HL-60 (cell line): ENCODE measurements at places on chromosomes 5 and 9.

DNA sequence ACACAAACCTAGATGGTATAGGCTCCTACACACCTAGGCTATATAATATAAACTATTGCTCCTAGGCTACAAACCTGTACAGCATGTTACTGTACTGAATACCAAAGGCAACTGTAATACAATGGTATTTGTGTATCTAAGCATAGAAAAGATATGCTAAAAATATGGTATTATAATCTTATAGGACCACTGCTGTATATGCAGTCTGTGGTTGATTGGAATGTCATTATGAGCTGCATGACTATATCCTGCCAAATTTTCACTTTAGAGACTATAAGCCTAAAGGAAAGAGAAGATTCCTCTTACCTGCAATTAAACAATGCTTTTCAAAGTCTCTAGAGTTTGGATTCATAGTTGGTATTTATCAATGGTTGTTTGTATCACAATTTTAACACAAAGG lies 24.7 kb upstream of the ACOT12 start:
- no peak for DNase-seq

DNA sequence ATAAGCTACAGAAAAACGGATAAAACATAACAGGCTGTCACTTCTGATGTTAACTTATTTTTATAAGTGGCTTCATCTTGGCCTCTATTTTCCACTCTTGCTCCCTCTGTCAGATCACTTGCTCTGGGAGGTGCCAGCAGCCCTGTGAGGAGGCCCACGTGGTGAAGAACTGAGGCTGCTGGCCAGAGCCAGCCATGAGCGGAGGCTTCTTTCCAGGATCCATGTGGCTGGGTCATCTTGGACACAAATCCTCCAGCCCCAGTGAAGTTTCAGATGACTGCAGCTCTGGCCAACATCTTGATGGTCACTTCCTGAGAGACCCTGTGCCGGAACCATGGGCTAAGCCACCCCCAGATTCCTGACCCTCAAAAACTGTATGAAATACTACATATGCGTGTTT lies 7.5 kb upstream of the CMBL start:
- no peak for DNase-seq

- DNase-seq, result no peak
Observed at GRCh38 chr9:123957168-123957721, 27.3 kb upstream of the DENND1A start.

- DNase-seq, result no peak
Observed at GRCh38 chr9:97441729-97442128, 29.8 kb downstream of the TDRD7 start.

DNA sequence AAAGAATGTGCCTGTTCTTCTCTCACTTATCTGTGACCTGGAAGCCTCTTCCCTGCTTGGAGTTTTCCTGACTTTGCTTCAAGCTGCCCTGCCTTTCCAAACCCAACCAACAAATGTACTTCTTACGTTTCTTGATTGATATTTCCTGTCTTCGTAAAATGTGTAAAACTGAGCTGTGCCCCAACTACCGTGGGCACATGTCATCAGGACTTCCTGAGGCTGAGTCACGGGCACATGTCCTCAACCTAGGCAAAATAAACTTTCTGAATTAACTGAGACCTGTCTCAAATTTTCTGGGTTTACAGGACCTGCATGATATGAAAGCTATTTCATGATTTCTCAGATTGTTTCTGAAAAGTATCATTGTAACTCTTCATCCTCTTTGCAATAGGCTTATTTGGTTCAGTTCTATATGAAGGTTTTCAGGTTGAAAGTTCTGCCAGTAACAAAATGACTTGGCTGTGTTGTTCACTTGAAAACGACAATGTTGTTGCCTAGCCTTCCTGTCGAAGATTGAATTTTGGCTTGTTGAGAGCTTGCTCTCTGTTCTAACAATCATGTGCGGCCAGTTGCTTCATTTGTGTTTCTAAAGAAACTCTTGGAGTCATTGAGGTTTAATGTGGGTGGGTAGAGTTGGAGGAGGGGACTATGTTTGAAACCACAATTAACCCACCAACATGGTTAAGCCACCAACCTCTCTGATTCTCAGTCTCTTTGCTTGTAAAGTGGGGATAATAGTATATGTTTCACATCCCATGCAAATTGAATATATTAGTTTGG lies 145.6 kb downstream of the FBXL7 start:
- no peak for DNase-seq

- no peak for DNase-seq
Observed at GRCh38 chr9:75588808-75589207, 301.7 kb upstream of the PCSK5 start.

DNA sequence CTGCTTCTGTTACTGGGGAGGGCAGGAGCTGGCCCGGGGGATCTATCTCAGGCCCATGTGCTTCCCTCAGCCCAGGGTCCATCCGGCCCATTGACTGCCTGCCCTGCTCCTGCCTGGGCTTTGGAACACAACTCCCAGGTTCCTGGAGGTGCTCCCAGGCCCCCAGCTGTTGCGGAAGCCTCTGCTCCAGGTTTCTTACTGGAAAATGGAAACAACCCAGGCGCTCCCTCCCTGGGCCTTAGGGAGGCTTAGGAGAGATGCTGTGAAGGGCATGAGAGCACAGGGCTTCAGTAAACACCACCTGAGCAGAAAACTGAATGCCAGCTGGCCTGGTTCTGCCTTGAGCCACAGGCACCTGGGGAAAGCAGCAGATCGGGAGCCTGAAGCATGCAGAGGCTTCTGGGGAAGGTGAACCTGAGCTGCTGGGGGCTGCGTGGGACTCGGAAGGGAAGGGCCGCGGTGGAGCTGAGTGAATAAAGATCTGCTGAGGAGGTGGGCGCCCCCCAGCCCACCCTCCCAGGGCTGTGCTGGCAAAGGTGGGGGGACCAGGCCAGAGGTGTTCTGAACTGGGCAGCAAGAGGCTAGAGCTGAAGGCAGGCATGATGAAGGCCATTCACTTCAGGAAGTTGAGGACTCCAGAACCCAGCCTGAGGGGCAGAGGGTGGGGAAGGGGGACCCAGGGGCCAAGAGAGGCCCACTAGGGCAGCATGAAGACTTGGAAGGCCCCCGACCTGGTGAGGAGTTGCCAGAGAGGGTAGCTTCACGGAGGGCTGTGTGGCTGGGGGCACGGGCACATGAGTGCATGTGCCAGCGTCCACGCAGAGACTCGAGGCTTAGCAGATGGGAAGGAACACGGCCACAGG lies 64.8 kb downstream of the SHB start:
- DNase-seq, result no peak

DNA sequence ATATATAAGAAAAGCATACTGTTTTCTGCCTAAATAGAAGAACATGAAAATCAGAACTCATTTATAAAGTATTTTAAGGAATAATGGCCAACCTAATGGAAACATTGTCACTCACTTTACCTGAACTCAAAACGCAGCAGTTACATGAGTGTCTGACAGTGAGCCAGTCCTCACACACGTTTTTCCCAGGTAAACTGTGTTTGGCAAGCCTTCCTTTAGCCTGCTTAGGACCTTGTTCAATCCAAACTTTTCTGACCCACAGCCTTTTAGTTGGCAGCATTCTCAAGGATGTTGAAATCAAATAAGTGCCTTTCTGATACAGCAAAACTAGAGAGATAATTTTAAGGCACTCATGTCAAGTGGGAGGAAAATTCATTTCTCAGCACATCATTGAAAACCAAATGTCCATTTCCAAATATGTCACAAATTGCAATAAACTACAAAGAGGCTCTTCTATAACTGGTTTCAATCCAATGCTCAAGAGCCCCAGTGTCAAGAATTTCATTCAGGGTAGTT lies 83.5 kb upstream of the SPDL1 start:
- no peak for DNase-seq

GRCh38 chr5:141617128-141617527 lies 1.7 kb downstream of the DIAPH1 start:
- no peak for DNase-seq

GRCh38 chr9:114172981-114173833 lies 17.9 kb downstream of the COL27A1 start:
- DNase-seq, result no peak

- no peak for DNase-seq
Observed at GRCh38 chr5:133317558-133317957, 265.7 kb downstream of the HSPA4 start.

DNA sequence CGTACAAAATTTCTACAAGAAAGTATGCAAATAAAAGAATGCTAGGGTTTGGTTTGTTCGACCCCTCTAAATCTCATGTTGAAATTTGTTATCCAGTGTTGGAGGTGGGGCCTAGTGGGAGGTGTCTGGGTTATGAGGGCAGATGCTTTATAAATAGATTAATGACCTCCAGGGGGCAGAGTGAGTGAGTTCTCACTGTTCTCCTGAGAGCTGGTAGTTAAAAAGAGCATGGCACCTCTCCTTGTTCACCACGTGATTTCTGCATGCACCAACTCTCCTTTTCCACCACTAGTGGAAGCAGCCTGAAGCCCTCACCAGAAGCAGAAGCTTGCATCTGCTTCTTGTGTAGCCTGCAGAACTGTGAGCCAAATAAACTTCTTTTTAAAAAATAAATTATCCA lies 50.4 kb upstream of the FAM170A start:
- peak; percentile 22 for DNase-seq

GRCh38 chr5:138649775-138650174 lies 74.6 kb upstream of the HSPA9 start:
- DNase-seq, result no peak

DNA sequence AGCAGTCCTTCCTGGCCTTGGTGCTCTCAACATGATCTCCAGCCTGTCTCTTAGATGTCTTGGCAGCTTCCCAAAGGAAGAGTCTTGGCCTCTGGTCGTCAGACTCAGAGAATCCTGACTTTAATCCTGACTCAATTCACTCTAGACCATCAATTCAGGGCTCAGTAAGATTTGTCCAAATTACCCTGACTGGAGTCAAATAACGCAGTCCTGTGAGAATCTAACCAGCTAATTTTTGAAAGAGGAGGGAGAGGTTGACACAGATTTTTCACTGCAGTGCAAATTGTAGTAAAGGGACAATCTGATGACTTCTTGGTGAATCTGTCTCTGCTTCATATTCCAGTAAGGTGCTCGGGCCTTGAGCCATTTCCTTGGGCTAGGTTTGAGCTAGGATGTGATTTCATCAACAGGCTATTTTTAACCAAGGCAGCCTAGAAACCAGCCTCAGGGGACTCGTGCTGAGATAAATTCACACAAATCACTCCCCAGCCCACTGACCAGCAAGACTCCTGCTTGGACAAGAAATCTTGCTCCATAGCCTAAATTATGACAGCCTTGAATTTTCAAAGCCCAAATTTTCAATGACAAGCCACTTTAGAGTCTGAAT lies 257.4 kb downstream of the ENC1 start:
- no peak for DNase-seq

DNA sequence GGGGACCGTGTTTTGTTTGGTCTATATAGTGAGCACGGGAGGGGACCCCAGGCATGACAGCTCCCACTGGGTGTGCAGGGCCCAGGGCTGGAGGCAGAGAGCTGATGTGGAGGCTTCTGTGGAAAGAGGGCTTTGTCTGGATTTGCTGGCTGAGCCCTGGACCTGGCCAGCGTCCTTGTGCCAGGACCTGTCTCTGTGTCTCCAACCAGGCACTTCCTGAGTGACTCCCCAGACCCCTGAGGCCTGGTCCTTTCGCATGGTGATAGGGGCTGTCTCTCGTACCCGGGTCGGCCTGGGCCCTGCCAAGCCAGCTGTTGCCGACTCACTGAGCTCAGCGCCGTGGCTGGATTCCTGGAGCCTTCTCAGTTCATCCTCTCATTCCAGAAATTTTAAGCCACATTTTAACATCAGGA lies 77.6 kb downstream of the ADAMTS2 start:
- no peak for DNase-seq

GRCh38 chr9:37452611-37453010 lies 12.6 kb downstream of the ZBTB5 start:
- DNase-seq, result no peak

GRCh38 chr5:66241136-66241825 lies 97.2 kb downstream of the SREK1 start:
- no peak for DNase-seq

DNA sequence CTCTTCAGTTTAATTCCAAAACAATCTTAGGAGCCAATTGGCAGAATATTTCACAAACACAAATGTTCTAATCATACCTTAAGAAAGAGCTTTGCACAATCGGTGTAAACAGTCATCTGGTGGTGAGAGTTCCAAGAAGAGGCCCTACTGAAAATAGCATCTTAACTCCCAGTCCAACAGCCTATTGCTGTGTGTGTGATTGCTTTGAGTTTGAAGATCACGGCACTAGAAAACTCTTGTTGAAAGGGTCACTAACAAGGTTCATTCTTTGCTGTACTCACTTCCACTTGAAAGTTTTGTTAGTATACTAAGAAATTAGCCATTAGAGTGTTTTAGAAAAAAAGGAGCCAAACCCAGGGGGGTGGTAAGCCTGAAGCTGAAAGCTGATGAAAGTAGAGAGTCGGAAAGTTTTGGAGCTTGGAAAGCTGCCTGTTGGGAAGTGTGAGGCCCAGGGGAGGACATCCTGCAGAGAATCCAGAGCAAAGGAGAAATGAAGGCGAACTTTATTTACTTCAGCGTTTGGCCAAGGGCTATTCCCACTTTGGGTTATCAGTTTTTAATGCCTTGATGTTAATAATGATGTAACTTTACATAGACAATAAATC lies 180.3 kb upstream of the GHR start:
- no peak for DNase-seq

DNA sequence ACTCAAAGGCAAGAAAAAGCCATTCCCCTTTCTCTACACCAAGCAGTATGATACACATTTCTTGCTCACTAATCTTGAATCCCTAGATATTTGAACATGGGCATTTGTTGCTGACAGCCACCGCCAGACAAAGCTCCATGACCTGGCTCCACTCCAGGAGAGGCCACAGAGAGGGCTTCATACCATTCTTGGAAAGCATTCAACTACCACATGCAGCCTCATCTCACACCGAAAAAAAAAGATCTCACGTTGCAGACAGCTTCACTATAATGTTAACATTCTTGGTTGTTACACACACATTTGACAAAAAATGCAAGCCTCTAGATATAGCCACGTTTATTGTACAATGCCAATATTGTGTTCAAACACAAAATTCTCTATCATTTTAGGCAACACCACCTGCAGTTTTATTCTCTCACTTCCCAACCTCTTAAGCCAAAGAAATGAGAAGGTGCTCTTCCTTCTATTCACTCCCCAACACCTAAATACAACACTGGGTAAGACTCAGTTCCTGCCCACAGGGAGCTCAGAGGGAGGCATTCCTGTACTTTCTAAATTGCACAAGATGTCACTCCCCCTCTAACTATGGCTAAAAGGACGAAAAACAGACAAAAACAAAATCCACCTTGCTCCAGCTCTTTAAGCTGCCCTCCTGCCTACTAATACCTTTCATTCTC lies 222.4 kb downstream of the TSSK1B start:
- DNase-seq, result no peak

DNA sequence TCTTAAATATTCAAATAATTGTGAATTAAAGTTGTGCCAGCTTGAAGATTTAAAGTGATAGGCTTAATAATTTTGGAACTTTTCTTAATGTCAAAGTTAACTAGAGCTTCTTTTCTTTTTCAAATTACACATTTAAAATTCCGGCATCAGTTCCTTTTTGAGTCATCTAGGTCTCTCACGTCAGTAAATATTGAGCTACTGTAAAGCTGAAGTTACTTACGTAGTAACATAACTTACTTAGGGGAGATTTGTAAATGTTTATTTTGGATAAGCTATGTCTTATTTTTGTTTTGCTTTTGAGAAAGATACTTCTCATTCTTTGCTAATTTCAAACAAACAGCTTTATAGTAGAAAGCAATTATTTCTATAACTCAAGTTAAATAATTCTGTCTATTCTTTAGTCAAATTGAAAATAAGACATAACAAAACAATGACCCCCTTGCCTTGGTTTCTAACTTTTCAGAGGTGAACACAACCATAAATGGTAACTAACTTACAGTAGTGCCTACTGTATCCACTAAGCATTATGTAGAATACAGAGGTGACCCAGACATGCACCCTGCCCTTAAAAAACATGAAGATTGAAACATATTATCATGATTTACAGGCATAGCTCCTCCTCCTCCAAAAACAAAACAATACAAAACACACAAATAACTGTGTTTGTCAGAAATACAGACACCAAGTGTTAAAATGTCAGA lies 29.8 kb downstream of the CD274 start:
- DNase-seq, result no peak
